ENCODE measurements at places on chromosomes 6 and 20. TPM values are rescaled to one million over a fixed set of nuclear protein-coding genes. Genes with fewer than 3 reads are reported as not detected.

Gene KHDRBS2
- not detected for total RNA-seq

Gene ACTL10
- total RNA-seq: 2.7 TPM

Gene C6orf52
- total RNA-seq: 0.56 TPM

Gene GFRA4
- total RNA-seq: not detected

Gene HLA-DQA2
- total RNA-seq: not detected

Gene STX16
- total RNA-seq: 37.2 TPM

Gene ELMO2
- 32.1 TPM for total RNA-seq

Gene TEAD3
- 6.9 TPM for total RNA-seq

Gene IER3
- 239 TPM for total RNA-seq

Gene BPIFA2
- total RNA-seq: not detected

Gene BANF2
- total RNA-seq: not detected

Gene VIP
- not detected for total RNA-seq
